ENCODE measurements at places on chromosomes 12 and 14.

DNA sequence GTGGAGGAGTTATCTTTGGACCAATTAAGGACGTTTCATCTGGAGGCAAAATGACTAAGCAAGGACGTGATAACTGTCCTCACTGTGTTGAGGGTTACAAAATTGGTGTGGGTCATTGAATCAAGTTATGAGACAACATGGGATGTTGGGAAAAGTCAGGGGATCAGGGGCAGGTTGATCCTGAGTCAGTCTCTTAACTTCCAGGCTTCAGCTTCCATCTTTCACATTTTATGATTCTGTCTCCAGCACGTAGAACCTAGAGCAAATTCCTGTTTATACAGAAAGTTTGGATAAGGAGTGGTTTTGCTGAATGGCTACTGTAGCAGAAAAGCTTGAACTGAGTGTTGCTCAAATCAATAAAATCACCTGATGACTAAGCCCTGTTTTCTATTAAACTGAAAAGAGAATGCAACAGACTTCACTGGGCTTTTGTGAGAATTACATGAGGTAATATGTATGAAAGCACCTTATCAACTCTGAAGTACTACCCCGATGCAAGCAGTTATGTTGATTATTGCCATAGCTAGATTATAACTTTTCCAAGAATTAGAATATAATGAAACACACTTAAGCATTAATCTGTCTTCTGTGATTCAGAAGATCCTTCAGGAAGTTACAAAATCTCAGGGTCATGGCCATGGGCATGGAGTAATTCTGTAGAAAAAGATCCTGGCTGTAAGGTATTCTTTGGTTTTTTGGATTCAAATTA lies 184.8 kb downstream of the ETV6 start:
- DNase-seq: no peak

DNA sequence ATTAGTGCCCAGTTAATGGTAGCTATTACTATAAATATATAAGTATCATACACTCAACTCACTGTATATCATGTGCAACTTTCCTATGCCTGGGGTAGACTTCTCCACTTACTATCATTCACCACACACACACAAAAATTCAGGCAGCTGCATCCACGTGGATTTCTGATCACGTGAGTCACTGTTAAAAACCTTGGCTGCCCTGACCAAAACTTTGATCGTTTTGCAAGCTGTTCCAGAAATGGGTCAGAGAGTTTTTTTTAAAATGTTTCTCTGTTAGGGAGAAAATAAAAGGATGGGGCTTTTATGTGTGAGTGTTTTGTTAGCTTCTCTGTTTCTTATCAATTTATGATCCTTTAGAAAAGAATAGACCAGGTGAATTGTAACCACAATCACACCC lies 198.2 kb upstream of the CNOT2 start:
- no peak for DNase-seq

DNA sequence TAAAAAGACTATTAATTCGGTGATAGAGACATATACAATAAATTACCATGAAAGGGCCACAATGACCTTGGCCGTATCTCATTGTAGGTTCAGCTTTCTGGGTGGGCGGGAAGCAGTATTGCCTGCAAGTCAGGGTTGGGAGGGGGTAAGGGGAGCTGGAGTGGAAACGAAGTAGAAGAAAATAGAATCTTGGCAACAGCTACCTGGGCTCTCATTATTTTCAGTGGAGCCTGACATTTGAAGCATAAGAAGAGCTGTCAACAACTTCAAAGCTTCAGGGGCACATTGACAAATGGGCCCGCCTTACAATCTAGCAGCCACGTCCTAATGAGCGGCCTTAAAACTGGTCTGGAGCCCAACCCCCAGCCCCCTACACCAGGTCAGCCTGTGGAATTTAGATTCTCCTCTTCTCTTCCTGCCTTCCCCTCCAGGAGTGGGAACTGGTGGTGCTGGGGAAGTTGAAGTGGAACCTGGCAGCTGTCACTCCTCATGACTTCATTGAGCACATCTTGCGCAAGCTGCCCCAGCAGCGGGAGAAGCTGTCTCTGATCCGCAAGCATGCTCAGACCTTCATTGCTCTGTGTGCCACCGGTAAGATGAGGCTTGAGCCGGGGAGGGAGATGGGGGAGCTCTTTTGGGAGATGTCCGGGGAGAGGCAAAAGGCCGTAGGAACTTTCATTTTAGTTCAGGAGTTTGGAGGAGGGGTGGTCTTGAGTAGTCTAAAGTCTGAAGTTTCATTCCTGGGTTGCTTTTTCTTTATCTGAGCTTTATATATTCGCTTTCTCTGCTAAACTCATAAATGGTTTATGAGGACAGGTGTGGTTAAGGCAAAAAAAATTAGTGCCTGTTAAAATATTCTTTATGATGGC lies 5.0 kb downstream of the CCND2 start:
- no peak for DNase-seq

DNA sequence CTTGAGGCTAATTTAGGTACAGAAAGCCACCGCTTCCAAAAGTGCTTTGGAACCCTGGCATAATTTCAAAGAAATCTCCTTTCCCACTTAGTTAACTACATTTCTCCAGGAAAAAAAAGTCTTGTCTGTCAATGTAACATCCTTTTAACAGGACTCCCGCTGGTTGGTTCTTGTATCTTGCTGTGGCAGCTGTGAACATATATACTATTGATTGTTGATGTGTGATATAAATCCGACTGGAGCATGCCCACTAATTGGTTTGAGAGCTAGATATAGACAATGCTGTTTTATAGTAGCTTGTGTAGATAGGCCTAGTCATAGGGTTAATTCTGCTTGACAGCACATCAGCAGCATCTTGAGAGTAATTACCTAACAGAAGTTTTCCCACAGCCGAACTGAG lies 89.6 kb downstream of the MSRB3 start:
- DNase-seq: no peak

DNA sequence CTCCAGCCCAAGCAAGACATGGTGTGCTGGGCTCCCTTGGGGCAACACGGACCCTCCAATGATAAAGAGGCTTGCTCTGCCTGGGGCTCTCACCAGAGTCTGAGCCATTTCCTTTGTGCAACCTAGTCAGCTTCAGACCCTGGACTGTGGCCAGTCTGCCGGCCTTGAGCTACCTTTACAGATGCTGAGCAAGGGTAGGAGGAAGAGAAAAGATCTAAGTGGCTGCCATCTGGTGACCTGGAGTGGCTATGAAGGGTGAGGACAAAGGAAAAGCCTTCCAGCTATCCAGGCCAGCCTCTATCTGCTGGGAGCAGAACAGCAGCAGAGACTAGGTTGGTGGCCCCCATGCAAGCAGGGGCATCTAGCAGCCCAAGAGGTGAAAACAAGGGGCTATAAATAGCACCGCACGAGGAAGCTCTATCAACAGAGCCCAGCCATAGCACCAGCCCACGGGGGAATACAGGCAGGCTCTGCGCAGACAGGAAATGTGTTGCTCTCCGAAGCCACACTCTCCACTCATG lies 230.1 kb downstream of the FOXN3 start:
- DNase-seq: no peak

GRCh38 chr12:126547905-126548304 lies 1482.7 kb downstream of the AACS start:
- DNase-seq: no peak

DNA sequence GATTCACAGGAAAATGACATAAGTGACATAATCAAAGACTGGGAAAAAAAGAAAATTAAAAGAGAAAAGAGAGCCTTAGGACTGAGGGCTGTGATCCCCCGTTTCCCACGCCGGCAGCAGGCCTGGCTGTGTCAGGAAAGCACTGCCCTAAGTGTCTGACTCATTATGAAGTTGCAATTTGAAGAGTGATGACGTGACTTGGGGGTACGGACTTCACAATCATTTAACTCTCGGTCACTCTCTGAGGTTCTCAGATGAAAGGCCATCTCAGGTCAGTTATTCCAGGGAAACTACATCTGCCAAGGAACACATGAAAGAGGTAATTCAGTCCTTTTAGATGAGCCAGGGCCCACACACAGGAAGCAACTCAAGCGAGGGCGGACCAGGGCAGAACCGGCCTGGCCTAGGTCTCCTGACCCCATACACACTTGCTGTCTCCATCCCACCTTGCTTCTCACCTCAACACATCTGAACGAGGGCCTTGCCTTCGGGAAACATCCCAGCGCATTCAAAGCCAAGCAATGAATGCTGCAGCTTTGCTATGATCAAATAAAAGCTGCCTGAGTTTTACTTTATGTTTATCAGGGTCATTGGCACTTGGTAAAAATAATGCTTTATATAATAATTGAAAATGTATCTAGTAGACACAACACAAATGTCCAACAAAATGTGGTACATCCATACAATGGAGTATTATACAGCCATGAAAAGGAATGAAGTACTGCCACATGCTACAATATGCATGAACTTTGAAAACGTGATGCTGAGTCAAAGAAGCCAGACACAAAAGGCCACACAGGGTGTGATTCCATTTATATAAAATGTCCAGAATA lies 2.7 kb downstream of the SSH1 start:
- no peak for DNase-seq

DNA sequence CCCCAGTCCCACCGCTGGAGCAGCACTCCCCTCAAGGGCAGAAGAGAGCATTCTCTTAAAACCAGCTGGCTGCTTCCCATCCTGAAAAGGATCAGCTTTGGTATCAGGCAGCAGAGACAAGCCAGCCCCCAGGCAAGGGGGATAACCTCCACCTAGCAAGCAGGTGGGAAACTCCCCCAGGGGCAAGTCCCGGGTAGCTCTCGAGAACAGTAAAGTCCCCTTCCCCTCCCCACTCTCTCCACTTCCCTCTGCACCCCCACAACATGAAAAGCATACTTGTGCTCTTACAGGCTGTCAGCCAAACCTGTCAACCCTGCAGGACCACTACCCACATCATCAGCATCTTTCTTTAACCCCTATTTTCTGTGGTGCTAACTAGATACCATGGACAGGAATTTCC lies 254.0 kb downstream of the NTF3 start:
- DNase-seq: no peak

- no peak for DNase-seq
Observed at GRCh38 chr12:101459642-101460346, 15.3 kb upstream of the SPIC start.

GRCh38 chr12:50325890-50326391 lies 42.6 kb upstream of the LIMA1 start:
- no peak for DNase-seq

- DNase-seq: no peak
Observed at GRCh38 chr14:78245238-78245637, 75.1 kb downstream of the NRXN3 start.

DNA sequence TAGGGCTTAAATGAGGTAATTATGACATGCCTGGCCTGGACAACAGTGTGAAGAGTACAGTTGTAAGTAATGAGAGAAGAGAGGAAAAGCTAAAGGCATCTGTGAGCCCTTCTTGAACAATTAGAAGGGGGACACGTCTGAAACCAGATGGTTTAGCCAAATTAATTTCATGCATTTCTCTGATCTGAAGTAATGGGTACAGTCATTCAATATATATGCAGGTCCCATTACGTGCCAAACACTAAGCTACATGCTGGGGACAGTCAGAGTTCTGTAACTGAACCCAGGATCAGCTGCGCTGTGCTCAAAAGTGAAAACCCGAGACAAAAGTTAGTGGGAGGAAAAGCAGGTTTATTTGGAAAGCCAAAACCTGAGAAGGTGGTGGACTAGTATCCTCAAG lies 207.2 kb upstream of the TMTC1 start:
- DNase-seq: no peak

GRCh38 chr14:85182282-85182681 lies 347.7 kb upstream of the FLRT2 start:
- DNase-seq: no peak

DNA sequence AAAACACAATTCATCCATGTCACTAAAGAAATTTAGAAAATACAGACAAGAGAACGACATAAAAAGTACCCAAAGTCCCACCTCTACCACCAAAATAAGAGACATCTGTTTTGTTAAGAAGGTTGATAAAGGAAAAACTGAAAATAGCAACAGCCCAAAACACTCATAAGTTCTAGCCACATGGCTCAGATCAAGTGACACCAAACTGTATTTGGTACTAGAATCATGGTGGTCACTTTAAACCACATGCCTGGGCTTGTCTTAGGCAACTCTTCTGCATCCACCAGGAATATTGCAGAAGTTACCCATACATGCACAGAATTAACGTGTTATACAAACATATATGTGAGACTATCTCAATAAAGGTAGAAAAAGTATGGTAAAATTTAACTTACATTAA lies 78.2 kb upstream of the GTF2A1 start:
- DNase-seq: no peak

GRCh38 chr12:3421191-3421978 lies 69.6 kb upstream of the PRMT8 start:
- DNase-seq: no peak

DNA sequence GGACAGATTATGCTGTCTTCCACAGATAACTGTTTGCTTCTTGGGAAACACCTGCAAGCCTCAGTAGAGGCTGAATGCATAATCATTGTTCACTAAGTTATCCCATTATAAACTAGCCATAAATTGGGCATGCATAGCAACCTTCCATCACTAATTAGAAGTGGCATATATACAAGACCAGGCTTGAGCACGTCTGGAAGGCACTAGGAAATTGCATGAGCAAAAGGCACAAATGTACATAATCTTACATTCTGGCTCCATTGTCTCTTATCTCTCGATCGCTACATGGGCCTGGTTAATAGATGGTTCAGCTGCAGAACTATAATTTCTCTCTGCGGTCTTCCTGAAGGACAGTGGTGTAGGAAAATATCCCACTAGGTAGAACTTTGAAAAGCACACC lies 679.2 kb downstream of the RPL10L start:
- no peak for DNase-seq

DNA sequence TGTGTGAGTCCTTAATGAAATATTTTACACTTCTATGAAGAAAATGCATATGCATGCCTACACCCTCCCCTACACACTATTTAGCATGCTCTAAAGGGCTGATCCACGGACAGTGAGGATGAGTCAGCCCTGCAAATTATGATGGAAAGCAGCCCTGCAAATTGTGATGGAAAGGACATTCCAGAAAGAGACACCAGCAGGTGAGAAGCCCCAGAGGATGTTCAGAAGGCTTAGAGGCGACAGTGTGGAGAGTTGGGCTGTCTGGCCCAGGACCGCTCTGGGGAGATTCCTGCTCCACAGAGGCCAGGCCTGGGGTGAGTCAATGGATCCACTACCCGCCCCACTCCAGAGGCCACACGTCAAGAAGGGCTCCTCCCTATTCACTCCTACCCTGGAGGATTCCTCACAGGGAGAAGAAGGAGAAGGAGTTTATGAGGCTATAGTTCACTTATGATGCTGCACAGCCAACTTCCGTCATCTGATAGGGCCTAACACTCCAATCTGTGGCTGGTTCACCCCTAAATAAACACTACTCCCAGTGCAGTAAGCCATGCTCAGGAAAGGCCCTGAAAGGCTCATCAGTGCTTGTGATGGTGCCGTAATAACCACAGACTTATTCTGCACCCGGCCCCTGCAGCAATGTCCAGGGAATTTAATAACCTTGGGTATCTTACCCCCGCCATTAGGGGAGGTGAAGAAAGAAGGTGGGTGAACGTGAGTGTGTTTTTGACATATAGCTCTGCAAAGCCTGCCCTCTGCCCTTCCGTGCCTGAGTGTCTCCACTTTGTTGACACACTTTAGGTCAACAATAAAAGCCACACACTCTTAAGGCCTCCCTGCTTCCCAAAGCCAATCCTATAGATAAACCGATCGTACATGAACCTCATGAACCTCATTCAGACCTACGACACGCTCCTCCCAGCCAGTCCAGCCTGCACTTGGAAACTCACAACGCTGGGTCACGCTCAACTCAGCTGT lies 46.4 kb downstream of the CLMN start:
- no peak for DNase-seq

Measured in stimulated activated CD4-positive, alpha-beta T cell treated with anti-CD3 and anti-CD28 coated beads, TNF-alpha, amount 100 ng/mL, for 24 hours (primary cell).